ENCODE measurements at places on chromosomes 12 and 14. TPM values are rescaled to one million over a fixed set of nuclear protein-coding genes. Genes with fewer than 3 reads are reported as not detected.

Gene ISM2
- polyA plus RNA-seq, result not detected

Gene SYT10
- not detected for polyA plus RNA-seq

Gene MMP17
- 2.8 TPM for polyA plus RNA-seq

DNA sequence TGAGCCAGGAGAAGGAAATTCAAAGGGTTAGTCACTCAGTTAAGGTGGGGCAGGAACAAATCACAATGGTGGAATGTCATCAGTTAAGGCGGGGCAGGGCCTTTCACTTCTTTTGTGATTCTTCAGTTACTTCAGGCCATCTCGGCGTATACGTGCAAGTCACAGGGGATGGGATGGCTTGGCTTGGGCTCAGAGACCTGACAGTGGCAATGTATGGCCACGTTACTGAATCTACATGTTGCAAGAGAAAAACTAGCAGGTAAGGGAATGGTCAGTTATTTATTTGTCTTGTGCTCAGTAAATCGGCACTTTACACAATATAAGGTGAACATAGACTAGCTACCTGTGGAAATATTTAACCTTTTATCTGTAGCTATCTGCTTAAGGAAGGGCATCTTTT is 11.9 kb downstream of the SLCO1B3 start:
- H3K27ac ChIP-seq, result no peak overlapping the region
- H3K4me1 ChIP-seq, result no peaks in the 10 kb centered on the region
- DNase-seq, result no peak

DNA sequence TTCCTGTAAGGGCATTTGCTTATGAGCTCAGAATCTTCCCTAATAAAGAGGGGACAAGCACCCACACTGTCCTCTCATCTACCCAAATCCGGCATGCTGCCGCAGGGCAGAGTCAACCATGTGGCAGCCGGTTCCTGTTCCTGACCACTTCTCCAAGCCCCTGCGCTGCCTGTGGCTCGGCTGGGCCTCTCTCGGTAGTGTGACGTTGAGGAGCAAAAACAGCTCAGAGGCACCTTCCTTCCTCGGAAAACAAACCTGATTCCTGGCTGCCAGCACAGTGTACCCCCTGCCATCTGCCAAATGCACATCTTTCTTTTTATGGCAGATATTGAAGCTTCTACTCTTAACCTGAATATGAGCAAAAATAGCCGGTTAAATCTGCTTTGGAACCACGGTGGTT is 50.5 kb downstream of the CFAP251 start:
- no peaks in the 10 kb centered on the region for H3K36me3 ChIP-seq
- peak overlapping the region; percentile 27 for H3K27ac ChIP-seq
- peaks cover 23% of the 10 kb centered on the region for H3K4me1 ChIP-seq
- no peaks in the 10 kb centered on the region for H3K27me3 ChIP-seq

DNA sequence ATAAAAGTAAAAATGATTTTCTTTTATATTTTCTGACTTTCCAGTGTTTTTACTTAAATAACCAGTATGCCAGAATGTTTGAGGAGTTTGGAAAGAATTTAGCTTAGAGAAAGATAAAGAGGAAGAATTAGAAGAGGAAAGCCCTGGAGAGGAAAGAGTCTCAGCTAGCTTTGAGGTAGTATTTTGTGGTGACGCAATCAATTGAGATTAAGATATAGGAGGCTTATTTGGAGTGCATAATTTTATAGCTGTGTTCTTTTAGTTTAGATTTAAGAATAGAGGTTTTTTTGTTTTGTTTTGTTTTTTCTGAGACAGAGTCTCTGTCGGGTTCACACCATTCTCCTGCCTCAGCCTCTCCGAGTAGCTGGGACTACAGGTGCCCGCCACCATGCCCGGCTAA is 18.1 kb downstream of the CLEC2B start:
- H3K36me3 ChIP-seq, result peaks cover 25% of the 10 kb centered on the region
- no peak overlapping the region for H3K27ac ChIP-seq
- no peak for DNase-seq
- no peak overlapping the region for H3K4me3 ChIP-seq
- H3K4me1 ChIP-seq, result peaks cover 2% of the 10 kb centered on the region

- DNase-seq, result no peak
- H3K27me3 ChIP-seq, result no peaks in the 10 kb centered on the region
- H3K27ac ChIP-seq, result no peak overlapping the region
- no peaks in the 10 kb centered on the region for H3K36me3 ChIP-seq
- H3K4me1 ChIP-seq, result no peaks in the 10 kb centered on the region
Measured at GRCh38 chr12:58470266-58471010, 449.9 kb downstream of the LRIG3 start.

- no peak overlapping the region for H3K4me3 ChIP-seq
- no peaks in the 10 kb centered on the region for H3K36me3 ChIP-seq
- DNase-seq, result no peak
- H3K27me3 ChIP-seq, result no peaks in the 10 kb centered on the region
- no peaks in the 10 kb centered on the region for H3K4me1 ChIP-seq
- no peak overlapping the region for H3K27ac ChIP-seq
Measured at GRCh38 chr12:75784591-75784990, 247.0 kb downstream of the PHLDA1 start.

DNA sequence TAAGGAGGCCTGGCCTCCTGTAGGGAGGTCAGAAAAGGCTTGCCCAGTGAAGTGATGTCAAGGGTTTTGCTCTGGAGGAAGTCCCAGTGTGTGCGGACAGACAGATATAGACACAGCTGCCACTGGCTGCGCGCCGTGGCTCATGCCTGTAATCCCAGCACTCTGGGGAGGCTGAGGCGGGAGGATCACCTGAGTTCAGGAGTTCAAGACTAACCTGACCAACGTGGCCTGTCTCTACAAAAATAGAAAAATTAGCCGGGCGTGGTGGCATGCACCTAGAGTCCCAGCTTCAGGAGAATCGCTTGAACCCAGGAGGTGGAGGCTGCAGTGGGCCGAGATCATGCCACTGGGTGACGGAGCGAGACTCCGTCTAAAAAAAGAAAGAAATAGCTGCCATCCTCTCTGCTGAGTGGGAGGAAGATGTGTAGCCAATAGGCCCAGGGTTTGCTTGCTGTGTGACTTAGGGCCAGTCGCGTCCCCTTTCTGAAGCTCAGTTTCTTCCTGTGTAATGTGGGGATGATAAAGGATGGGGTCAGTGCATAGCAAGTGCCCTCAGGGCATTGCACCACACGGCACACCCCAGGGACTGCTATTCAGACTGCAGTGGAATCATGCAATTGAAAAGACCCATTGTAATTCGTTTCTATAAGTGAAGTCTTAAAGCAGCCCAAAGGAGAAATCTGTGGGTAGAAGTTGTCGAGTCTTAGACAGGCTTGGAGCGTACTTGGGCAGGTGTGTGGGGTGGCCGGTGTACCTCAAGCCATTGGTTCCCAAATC is 18.7 kb upstream of the MLEC start:
- no peak overlapping the region for H3K27ac ChIP-seq
- no peaks in the 10 kb centered on the region for H3K36me3 ChIP-seq
- H3K4me1 ChIP-seq, result no peaks in the 10 kb centered on the region
- no peak for DNase-seq
- H3K27me3 ChIP-seq, result no peaks in the 10 kb centered on the region

DNA sequence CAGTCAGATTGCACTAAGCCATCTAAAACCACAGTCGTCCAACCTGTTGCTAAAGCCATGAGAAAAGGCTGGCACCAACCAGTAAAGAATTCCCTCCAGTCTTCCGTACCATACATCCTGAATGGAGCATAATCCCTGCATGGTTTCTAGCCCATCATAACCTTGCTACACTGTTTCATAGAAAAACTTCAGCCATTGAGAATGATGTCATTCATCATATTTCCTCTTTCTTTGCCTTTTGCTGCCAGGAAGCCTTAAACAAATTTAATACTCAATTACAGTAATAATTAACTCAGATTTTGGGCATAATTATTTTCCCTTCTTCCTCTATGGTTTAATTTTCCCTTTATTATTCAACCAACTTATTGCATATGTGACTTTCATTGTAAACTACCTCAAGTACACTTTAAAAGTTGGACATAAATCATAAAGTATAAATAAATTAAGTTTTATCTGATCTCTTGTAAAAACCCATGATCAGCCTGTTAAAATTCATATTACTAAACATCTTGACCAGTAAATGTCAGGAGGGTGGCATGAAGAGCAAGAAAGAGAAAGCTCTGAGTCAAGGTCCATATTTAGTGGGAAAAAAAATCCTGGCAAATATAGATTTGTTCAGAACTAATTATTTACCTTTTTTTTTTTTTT is 264.7 kb downstream of the ZFP36L1 start:
- H3K4me3 ChIP-seq, result no peak overlapping the region
- peak; percentile 49 for DNase-seq
- H3K27me3 ChIP-seq, result no peaks in the 10 kb centered on the region
- no peak overlapping the region for H3K27ac ChIP-seq
- no peaks in the 10 kb centered on the region for H3K36me3 ChIP-seq
- peaks cover 23% of the 10 kb centered on the region for H3K4me1 ChIP-seq

- no peaks in the 10 kb centered on the region for H3K36me3 ChIP-seq
- H3K27ac ChIP-seq, result no peak overlapping the region
- DNase-seq, result no peak
Measured at GRCh38 chr12:105888696-105889095, 250.1 kb downstream of the NUAK1 start.

DNA sequence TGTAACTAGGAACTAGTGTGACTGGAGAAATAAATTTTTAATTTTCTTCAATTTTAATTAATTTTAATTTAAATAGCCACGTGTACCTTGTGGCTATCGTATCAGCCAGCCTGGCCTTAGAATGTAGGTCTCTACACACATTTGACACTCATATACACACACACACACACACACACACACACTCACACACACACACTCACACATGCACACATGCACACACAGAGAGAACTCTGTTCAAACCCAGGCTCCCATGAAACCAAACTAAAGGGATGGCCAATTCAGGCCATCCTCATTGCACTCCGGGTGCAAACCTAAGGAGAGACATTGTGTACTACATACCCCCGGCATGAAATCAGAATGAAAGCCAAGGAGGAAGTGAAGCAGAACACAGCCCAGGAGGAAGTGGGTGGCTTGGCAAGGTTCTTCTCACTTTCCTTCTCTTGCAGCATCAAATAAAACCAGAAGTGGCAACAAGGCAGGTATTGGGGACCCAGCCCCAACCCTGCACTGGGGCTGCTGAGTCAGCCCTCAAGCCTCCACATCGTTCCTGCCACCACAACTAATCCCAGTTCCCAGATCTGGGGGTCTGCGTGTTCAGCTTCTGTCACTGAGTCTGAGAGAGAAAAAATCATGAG is 26.2 kb upstream of the CHPT1 start:
- H3K4me1 ChIP-seq, result peaks cover 42% of the 10 kb centered on the region
- peak; percentile 70 for DNase-seq
- H3K4me3 ChIP-seq, result peak overlapping the region; percentile 64
- peak overlapping the region; percentile 62 for H3K27ac ChIP-seq
- no peaks in the 10 kb centered on the region for H3K27me3 ChIP-seq
- no peaks in the 10 kb centered on the region for H3K36me3 ChIP-seq
